T-helper 2 cell (primary cell): ENCODE measurements at places on chromosomes 4 and X.

DNA sequence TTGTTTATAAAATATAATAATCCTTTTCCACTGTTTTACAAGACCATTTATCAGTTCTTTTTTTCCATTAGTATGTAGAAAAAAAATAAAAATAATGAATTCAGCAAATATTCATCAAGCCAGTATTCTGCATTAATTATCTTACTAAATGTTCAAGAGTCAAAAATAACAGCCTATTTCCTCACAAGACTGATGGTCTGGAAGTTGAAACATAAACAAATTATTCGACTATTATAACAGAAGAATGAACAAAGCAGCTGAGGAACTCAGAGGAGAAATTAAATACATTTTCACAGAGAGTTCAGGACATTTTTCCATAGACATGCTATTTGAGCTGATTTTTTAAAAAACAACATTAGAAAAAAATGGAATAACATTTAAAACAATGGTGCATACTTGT is 2594.8 kb downstream of the ARAP2 start:
- no peak for DNase-seq

GRCh38 chr4:32042486-32043247 is 1322.5 kb downstream of the PCDH7 start:
- no peak for DNase-seq

GRCh38 chr4:61445374-61446063 is 245.4 kb downstream of the ADGRL3 start:
- DNase-seq: no peak

DNA sequence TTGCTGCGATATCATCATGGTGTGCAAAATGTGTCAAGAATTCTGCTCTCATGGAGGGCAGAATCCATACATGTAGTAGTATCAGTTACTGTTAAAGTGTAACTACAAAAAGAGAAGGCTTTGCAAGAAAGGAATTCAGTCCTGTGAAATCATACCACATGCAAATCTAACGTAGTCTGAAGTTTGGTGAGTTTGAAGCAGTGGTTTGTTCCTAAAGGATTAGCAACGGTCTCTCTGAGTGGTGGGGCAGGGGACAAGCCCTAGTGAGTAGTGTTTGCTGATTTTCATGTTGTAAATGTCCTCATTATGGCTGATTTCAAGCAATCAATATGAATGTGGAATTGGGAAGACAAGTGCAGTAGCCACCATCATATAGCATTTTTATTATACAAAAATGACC is 47.1 kb upstream of the CLNK start:
- DNase-seq: no peak

- DNase-seq: no peak
Observed at GRCh38 chrX:16136080-16136479, 12.7 kb downstream of the GRPR start.

GRCh38 chrX:71606536-71607216 is 11.6 kb downstream of the CXCR3 start:
- no peak for DNase-seq

- no peak for DNase-seq
Observed at GRCh38 chrX:47566841-47567240, 5.8 kb downstream of the ARAF start.

GRCh38 chr4:55359397-55359916 is 13.4 kb downstream of the SRD5A3 start:
- no peak for DNase-seq

- no peak for DNase-seq
Observed at GRCh38 chr4:126851391-126851790, 781.4 kb upstream of the INTU start.

DNA sequence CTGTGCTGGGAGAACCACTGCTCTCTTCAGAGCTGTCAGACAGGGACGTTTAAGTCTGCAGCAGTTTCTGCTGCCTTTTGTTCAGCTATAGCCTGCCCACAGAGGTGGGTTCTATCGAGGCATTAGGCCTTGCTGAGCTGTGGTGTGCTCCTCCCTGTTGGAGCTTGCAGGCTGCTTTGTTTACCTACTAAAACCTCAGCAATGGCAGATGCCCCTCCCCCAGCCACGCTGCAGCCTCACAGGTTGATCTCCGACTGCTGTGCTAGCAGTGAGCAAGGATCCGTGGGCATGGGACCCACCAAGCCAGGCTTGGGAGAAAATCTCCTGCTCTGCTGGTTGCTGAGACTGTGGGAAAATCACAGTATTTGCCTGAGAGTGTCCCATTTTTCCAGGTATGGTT is 133.8 kb upstream of the UBQLN2 start:
- DNase-seq: no peak

- DNase-seq: no peak
Observed at GRCh38 chr4:13910556-13910955, 283.0 kb upstream of the BOD1L1 start.

- no peak for DNase-seq
Observed at GRCh38 chr4:162837241-162837640, 329.4 kb downstream of the NAF1 start.

DNA sequence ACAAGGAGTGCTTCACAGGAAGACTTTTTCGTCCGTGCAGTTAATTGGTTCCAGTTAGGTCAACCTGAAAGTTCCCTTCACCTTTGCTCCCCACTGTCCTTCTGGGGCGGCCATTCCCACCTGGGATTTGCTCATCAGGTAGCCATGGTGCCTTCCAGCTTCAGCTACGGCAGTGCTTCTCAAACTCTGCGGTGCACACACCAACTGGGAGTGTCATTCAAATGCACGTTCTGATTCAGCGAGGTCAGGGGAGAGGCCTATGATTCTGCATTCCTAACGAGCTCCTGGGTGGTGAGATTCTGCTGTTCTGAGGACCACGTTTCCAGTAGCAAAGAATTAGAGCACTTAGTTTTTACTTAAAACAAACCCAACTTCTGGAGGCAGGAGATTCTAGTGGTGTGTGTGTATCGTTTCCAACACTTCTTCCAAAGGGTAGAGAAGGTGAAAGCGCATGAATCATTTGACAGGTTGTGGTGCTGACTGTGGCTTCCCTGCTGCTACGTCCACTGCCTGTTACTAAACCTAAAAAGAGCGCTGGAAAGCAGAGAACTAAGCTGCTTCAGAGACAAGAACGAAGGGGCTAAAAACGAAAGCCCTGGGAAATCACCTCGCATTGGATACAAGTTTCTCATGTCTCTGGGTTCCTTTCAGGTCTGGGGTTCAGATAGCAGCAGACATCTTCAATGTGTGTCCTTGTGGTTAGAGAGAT is 4.7 kb upstream of the HELT start:
- no peak for DNase-seq

- no peak for DNase-seq
Observed at GRCh38 chr4:27009539-27009938, 148.9 kb downstream of the STIM2 start.

GRCh38 chr4:10949039-10949733 is 264.6 kb upstream of the CLNK start:
- DNase-seq: no peak

DNA sequence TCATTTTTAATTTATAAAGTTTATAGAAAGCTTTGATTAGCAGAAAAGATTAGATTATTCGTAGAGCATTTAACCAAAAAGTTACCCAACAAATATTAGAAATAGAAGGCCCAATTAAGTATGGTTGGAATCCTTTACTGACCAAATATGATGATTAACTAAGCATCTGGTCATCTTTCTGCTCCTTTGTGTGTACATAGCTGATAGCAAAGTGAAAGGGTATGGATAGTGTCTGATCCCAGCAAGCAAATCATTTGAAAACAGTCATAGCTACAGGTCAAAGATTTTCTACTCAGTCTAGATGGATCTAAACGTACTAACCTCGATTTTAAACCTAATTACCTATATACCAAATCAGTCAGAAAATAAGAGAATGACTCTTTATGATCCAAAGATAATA is 7.3 kb upstream of the MAB21L2 start:
- DNase-seq: no peak

GRCh38 chr4:147969573-147970385 is 237.9 kb downstream of the ARHGAP10 start:
- DNase-seq: no peak

DNA sequence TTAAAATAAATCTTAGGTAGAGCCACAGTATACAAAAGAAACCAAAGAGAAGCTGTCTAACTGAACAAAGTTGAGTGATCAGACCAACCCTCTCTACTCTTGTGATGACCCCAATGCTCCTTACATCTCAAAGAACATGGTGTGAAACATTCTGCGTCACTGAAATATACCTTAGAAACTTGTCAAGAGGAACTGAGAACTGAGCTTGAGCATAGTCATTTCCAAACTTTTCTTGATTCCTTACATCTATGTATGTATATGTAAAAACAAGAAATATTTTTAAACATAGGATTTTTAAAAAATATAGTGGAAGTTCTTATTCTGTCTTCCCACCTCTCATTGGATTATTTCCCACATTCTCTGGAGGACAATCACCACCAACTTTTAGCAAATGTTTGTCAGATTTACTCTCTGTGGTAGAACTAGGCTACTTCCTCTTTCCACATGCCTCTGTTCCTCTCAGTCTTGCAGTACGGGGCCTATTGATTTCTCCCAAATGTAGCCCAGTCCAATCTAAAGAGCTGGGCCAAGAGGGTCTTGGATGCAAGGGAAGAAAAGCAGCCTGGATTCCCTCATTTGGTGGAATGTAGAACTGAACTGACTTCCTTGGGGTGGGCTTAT is 98.2 kb upstream of the HHIP start:
- no peak for DNase-seq

- no peak for DNase-seq
Observed at GRCh38 chrX:6383917-6384316, 151.0 kb downstream of the VCX3A start.

- peak; percentile 8 for DNase-seq
Observed at GRCh38 chr4:48017108-48017571, 568 bp downstream of the NIPAL1 start.

DNA sequence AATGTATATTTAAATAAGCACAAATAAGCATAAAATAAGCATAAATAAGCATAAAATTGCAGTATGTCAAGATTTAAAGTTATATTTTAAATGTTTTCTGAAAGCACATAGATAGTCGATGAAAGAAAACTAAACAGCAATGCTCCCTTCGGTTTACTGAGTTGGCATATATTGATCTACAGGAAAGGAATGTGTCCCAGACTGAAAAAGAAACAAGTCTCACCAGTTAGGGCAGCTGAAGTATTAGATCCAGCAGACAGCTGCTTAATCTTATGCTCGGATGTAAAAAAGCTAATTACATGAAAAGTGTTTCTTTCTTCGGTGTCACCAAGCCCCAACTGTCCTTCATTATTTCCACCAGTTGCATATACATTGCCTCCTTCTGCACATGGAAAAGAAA is 8.7 kb downstream of the RPGR start:
- no peak for DNase-seq

DNA sequence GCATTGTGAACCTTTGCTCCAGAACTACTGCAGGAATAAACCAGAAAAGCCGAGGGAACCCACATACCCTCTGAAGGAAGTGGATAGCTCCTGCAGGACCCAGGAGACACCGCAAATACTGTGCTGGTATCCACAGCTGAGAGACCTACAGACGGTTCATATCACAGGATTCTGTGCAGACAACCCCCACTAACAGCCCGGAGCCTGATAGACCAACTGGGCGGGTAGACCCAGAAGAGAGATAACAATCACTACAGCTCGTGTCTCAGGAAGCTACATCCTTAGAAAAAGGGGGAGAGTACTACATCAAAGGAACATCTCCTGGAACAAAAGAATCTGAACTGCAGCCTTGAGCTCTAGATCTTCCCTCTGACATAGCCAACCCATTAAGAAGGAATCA is 150.8 kb downstream of the FRAS1 start:
- no peak for DNase-seq

DNA sequence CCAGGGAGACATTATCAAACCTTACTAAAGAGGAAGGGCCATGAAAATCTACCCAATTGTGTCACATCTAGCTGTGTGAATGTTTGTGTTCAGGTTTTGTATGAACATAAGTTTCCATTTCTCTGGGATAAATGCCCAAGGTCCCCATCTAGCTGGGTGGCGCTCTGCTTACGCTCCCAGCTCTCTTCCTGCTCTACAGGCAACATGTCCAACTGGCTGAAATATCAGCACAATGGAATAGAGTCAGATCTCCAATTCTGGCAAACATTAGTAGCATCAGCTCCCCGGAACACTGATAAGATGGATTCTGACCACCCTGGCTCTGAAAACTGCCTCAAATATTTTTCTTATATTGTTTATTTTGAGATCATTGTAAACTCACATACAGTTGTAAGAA is 74.8 kb downstream of the IRF2 start:
- DNase-seq: no peak

DNA sequence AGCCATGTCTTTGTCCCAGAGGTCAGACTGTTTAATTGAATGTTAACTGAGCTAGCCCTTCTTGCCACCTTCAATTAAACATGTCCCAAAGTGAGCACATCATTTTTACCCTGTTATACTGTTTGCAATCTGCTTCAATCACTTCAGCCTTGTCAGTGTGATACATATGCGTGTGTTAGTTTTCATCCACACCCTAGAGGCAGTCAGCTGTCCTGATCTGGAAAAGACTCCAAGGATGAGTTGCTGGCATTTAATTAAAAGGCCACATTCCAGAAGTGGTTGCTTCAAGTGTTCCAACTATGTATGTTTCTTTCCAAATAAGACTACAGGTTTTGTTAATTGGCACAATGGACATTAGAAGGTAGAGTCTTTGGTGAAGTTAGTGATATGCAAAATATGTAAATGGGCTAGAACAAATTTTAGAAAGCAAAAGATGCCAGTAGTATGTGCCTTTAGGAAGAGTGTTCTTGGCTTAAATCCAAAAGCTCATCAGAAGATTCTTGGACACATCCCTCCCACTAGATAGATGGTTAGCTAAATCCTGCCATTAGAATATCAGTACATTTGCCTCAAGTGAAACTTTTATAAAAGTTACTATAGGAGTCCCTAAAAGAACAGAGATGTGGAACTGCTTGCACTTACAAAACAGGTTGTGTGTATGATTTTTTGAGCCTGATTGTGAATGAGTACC is 79.5 kb upstream of the SLIT2 start:
- DNase-seq: no peak

DNA sequence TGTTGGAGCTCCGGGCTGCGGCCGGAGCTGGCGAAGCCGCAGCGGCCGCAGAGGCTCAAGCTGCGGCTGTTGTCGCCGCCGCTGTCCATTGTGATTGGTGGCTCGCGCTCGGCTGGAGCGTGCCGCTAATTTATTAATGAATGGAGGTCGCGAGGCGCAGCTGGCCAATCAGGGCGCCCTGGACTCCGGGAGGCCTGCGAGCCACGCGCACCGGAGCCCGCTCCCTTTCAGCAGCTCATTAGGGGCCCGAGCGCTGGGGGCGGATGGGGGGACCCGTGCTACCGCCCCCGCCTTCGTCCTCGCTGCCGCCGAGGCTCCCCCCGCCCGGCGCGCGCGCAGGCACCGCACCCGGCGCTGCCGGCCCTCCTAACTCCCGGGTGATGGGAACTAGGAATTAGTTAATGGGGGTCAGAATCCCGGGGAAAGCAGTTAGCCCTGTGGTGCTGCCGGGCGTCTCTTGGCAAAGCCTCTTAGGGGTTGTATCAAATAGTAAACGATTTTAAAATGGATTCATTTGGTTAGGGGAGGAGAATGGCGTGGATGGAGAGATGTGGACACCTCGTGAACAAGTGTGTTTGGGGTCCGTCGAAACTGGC is 589 bp upstream of the NEUROG2 start:
- no peak for DNase-seq

DNA sequence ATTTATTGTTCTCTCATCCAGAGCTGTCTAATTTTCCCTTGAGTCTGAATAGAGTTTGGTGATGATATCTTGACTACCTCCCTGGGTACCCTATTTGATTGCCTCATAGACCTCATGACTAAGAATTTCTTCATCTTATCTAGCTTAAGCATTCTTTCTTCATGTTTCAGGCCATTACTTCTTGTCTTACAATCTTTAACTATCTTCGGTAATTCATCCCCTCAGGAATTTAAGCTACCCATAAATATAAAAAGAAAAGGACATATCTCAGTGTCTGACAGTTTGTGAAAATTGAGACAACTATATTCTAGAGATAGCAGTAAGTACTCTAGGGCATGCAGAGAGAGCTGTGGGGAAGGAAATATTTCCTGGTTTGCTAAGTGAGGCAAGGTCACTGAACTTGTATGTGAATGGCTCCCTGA is 466.1 kb upstream of the GRID2 start:
- no peak for DNase-seq
